ENCODE measurements at places on chromosomes 1 and 21. TPM values are rescaled to one million over a fixed set of nuclear protein-coding genes. Genes with fewer than 3 reads are reported as not detected.

Gene PCP4
- 1.2 TPM for total RNA-seq

Gene SLC44A5
- 2.0 TPM for total RNA-seq

Gene LEFTY1
- total RNA-seq = 0.35 TPM

Gene DNASE2B
- not detected for total RNA-seq

Gene ANXA9
- total RNA-seq = 1.6 TPM

Gene C1orf56
- 8.8 TPM for total RNA-seq

Gene TDRD10
- 1.8 TPM for total RNA-seq

Gene OR2L2
- total RNA-seq = not detected

Gene EPHA2
- total RNA-seq = 17.5 TPM

Gene WNT9A
- 0.78 TPM for total RNA-seq

Gene DMRTA2
- total RNA-seq = not detected

Gene GCSAML
- total RNA-seq = not detected

Gene KRTAP21-2
- not detected for total RNA-seq

Gene FALEC
- total RNA-seq = not detected

Gene SPRR2G
- not detected for total RNA-seq

Gene ZYG11A
- total RNA-seq = not detected

Gene USP33
- total RNA-seq = 29.2 TPM

Gene NBPF6
- total RNA-seq = not detected

Gene LMX1A
- not detected for total RNA-seq

Gene DSCAM
- not detected for total RNA-seq

Gene OR2T33
- not detected for total RNA-seq

Gene S100A7A
- not detected for total RNA-seq

Gene S1PR1
- total RNA-seq = 125 TPM

Gene CTH
- total RNA-seq = 1.6 TPM

Gene HHIPL2
- total RNA-seq = 0.16 TPM

Gene ANGPTL3
- not detected for total RNA-seq

Gene TRIM67
- not detected for total RNA-seq

Gene ADAMTSL4
- total RNA-seq = 21.9 TPM

Gene FCAMR
- not detected for total RNA-seq

Gene ATP1A2
- 228 TPM for total RNA-seq

Gene FMO5
- total RNA-seq = 1.1 TPM

Gene CIART
- 4.0 TPM for total RNA-seq

Gene NPPB
- 10,488 TPM for total RNA-seq

Gene NES
- total RNA-seq = 173 TPM

Gene POGK
- 15.8 TPM for total RNA-seq

Gene LCA5L
- 1.5 TPM for total RNA-seq

Gene B3GALT5
- total RNA-seq = not detected

Gene CSMD2
- total RNA-seq = 0.39 TPM

Gene MRPL20
- total RNA-seq = 160 TPM

Gene COL24A1
- 0.67 TPM for total RNA-seq

Gene HFM1
- 3.0 TPM for total RNA-seq

Gene USP25
- total RNA-seq = 44.7 TPM

Gene S100A9
- total RNA-seq = 65.7 TPM

Gene ZNF593OS
- total RNA-seq = not detected

Gene ARHGEF10L
- 49.3 TPM for total RNA-seq

Gene MAGOH
- total RNA-seq = 21.9 TPM

Gene OLIG2
- not detected for total RNA-seq

Gene LAD1
- total RNA-seq = 1.4 TPM

Measured in right atrium auricular region (tissue), 2 donors.